GM12878 (cell line): ENCODE measurements at places on chromosomes 2 and 18.

- no peak for DNase-seq
Measured at GRCh38 chr2:203960811-203961210, 24.2 kb downstream of the ICOS start.

- no peak for DNase-seq
Measured at GRCh38 chr18:50277942-50278341, 3.4 kb downstream of the MBD1 start.

DNA sequence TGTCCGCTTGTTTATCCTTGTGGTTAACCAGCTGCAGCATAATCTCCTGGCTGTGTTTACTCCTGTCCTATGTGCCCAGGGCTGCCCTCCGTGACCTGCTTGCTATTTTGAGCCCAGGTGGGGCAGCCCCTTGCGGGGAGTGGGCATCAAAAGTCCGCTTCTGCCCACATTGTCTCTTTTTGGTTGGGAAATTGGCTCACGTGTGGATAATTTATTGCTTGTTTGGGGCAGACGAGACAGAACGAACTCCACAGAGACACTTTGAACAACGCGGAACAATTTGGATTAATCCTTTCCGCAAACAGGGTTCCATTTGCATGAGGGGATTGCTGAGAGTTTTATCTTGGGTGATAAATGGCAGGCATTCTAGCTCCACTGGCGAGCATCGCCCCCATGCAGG, 8.1 kb upstream of the CXCR4 start:
- no peak for DNase-seq

DNA sequence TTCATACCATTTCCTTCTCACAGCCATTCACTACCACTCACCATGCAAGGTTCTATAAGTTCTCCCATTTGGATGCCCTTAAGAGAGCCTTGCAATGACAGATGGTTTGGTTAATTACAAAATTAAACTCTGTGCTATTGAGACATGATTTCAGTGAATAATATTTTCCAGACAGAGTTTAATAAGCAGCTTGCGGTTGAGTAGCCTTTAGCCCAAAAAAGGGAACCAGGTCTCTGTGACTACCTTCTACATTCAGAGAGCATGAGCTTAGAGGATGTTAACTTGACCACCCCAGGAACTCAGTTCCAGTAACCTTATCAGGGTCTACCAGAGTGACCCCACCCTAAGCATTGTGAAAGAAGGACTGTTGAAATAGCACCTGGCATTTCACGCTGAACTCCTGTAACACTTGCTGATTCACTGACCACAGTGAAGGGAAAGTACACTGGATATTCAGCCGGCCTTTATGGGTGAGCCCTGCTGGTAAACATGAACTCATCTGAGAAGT, 1173.1 kb upstream of the ZEB2 start:
- DNase-seq, result peak; percentile 26

DNA sequence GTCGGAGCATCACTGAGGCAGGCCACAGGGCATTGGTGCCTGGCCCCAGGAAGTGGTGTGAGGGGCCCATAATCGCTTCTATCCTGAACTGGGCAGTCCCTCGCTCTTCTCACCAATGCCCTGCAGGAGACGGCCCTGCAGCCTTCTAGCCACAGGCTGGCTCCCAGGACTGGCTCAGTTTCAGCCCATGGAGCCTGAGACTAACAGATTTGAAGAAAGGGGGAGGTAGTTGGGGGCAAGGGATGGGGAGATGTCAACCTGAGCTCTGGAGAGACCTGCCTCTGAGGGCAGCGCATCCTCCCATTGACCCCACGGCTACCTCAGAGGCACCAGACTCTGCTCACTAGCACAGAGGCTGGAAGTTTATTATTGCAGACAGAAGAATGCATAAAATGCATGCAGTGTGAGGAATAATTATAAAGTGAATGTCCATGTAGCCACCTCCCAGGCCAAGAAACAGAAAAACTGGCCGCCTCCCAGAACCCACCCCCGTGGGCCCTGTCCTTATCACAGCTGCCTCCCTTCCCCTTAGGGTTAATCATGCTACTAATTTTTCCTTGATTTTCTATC, 1.4 kb downstream of the TOGARAM2 start:
- no peak for DNase-seq

DNA sequence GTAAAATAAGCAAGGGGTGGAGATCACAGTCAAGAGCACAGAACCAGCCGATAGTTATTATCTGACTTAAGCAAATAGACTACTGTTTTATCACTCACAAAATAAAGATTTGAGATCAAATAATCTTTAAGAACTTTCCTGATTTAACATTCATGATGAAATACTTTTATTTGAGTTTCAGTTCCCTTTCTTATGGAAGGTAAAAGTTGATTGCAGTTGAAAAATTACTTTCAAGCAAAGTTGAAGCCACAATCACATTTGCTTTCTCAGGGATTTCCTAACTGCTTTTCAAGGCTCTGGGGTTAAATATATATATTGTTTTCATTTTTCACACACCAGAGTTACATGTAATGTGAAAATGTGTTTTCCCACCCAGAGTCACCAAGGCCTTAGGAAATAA, 599.5 kb downstream of the KCNJ3 start:
- DNase-seq, result no peak

GRCh38 chr2:157404363-157404762, 39.5 kb downstream of the CYTIP start:
- DNase-seq, result peak; percentile 85

- no peak for DNase-seq
Measured at GRCh38 chr18:59640721-59641120, 56.5 kb downstream of the CCBE1 start.

DNA sequence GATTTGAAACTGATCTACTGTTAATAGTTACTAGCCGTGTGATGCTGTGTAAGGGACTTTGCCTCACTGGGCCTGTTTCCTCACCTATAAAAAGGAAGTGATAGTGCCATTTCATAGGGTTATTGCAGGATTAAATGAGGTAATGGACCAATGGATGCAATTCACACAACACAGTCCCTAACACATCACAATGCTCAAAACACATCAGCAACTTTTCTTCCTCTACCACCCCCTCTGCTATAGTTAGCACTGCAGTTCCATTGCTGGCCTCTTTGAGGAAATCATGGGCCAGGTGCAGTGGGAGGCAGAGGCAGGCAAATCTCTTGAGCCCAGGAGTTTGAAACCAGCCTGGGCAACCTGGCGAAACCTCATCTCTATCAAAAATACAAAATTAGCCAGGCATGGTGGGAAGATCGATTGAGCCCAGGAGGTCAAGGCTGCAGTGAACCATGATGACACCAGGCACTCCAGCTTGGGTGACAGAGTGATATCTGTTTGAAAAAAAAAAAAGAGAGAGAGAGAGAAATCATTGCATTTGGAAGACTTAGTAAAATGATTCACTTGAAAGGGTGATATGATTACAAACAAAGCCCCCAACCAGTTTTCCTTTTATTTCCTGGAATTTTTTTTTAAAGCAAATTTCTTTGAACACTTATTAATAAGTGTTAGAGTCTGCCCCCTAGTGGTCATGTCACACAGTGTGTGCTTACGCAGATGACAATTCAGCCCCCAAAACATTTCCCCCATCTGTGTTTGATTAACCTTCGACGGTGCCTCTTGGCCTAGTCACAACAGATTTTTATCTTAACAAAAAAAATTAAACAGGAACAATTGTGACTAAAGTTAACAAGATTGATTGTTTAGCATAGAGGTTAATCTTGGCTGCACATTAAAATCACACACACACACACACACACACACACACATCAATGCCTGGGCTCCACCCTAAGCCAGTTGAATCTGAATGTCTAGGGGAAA, 88.6 kb upstream of the BCL11A start:
- DNase-seq, result no peak

- DNase-seq, result no peak
Measured at GRCh38 chr2:36337354-36337753, 18.2 kb upstream of the CRIM1 start.

GRCh38 chr2:16526193-16526592, 139.4 kb downstream of the CYRIA start:
- no peak for DNase-seq

DNA sequence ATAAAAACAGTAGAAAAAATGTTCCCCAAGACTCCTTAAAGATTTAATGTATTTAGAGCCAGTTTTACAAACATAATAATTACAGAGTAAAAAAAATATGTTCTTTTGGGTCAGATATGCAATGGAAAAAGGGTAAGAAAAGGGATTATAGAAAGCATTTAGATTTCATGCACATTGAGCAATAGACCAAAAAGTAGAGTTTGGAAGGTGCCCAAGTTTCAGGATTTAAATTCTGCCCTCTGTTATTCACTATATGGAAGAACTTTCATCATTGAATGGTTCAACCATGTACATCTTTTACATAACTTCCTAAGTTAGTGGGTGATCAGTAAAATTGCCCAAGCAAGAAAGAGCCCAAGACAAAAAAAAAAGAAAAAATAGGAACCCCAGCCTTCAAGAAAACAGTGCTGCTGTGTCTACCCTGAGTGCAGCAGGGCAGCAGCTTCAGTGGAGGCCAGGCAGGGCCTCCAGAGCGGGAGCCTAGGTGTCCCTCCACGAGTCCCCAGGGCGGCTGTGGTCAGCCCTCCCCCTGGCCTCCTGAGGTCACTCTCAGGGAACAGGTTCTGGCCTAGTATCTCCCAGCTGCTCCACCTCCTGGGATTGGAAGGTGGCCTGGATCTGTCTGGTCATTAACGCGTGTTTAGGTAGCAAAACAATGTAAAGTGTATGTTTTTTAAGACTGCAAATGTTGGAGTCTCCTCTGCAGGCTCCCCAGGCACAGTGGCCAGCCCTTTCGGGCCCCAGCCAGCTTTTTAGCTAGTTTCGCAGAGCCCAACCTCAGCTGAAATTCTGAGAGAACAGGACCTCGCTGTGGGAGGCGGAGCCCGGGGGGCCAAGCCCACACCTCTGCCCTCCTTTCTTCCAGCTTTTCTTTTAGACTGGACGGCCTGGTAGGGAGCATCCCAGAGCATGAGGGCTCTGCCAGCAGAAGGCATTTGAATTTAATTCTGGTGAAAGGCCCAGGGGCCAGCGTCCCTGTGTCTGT, 77.3 kb downstream of the TEX51 start:
- DNase-seq, result no peak

- no peak for DNase-seq
Measured at GRCh38 chr2:222241128-222241870, 57.5 kb downstream of the PAX3 start.

DNA sequence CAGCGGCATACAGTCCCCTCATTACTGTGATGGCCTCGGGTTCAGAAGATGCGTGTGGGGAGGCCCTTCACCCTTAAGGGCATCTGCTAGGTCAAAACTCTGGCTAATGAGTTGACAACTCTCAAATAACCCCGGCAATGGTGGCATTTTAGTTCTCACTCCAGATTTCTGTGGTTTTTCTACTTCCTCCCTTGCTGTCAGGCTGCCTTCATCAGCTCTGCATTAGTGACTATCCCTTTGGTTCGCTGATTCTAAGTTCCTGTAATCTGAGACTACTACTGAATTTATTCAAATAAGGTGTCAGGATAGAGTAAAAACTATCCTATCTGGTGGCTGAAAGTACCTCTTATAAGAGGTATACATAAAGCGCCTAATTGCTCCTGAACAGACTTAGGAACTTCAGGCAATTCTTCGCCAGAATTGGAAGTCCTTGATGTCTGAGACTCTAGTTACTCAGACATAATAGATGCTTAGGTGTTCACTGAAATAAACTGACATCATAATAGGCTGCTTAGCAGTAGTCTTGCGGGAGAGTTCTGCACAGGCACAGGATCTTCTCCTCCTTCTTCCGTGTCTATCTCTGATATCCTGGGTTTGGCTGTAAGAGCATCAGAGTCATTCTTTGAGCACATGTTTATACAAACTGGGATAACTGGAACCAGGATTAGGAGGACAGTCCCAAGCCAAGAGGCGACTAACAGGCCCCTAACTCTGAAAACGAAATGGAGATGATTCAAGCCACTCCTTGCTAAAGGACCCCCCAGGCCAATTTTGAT, 194.5 kb downstream of the DNER start:
- no peak for DNase-seq

DNA sequence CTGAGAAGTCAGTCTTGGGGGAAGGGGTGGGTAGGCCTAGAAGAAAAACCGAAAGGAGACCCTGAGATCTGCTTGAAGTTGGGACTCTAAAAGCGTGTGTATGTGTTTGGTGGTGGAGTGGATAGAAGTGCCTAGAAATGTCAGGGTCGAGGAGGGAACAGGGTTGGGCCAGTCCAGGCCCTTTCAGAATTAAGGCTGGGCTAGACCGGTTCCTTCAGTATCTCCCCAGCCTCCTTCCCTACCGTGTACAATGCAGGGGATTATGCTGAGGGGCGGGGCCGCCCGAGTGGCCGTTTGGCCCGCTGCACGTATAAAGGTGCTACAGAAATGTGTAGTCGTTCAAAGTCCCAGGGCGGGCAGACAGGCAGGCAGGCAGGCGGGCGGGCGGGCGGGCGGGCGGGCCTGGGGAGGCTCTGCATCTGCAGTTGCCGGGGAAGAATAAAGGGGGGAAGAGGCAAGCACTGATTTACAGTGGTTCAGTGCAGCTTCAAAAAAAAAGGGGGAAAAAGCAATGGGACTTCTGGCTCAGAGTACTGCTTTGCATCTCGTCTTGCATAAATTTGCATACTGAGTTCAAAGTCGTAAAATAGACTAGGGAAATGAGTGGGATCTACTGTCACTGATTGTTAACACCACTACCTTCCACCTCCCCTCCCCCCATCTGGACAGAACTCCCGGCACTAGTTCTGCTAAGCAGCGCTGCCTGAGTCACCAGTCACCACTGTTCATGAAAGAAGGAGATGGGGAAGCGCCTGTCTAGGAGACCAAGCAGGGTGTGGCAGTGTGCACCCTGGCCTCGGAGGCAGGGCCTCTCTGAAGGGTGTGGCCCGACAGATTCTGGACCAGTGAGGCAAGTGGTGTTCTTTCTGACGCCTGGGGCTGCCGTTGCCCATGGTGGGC, 3.6 kb downstream of the IGFBP2 start:
- no peak for DNase-seq

- no peak for DNase-seq
Measured at GRCh38 chr2:129859175-129859574, 120.3 kb upstream of the RAB6C start.

DNA sequence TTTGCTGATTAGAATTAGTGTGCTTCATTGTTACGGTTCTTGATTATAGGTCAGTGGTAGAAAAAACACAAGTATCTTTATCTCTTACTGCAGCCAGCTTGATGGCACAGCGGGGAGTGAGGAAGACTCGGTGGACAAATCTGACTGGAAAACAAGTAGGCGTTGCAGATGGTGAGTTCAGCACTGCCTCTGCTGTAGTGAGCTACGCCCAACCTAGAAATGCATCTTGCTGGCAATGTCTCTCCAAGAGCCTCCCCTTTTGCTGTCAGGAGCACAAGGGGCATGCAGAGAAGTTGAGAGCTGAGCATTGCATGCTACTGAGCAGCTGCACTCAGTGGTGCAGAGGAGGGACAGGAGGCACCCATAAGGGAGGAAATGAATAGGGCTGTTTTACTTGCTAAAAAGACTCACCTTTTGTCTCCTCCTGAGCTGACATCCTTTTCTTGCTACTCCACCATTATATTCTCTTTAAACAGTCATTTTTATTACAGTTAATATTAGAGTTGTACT, 977.3 kb upstream of the ACVR2A start:
- DNase-seq, result no peak

DNA sequence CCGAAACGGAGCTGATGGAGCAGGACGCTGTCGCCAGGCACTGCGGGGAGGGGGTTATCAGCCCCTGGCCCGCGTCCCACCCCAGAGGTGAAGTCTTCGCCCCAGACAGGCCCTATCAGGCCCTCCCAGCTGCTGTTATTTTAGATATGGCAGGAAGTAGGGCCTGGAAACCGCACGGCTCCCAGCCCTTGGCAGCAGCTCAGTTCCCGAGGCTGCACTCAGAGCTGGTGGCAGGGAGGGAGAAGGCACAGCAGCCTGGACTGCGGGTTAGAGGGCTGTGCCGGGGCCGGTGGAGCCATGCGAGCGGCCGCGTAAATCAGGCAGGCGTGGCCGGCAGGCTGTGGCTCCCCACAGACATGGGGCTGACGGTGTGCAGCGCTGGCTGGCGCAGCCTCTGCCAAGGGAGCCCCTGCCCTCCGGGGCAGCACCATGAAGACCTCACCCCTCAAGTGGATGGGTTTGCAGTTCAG, 111.4 kb downstream of the NFATC1 start:
- DNase-seq, result no peak
